CD4-positive, alpha-beta T cell treated with Interleukin-1 beta for 1 hour (primary cell): ENCODE measurements at places on chromosomes 12 and 14.

GRCh38 chr12:108635201-108635996 is 1.7 kb upstream of the SELPLG start:
- DNase-seq: peak; percentile 71

- DNase-seq: no peak
Measured at GRCh38 chr12:113762882-113763816, 203.0 kb downstream of the RBM19 start.

DNA sequence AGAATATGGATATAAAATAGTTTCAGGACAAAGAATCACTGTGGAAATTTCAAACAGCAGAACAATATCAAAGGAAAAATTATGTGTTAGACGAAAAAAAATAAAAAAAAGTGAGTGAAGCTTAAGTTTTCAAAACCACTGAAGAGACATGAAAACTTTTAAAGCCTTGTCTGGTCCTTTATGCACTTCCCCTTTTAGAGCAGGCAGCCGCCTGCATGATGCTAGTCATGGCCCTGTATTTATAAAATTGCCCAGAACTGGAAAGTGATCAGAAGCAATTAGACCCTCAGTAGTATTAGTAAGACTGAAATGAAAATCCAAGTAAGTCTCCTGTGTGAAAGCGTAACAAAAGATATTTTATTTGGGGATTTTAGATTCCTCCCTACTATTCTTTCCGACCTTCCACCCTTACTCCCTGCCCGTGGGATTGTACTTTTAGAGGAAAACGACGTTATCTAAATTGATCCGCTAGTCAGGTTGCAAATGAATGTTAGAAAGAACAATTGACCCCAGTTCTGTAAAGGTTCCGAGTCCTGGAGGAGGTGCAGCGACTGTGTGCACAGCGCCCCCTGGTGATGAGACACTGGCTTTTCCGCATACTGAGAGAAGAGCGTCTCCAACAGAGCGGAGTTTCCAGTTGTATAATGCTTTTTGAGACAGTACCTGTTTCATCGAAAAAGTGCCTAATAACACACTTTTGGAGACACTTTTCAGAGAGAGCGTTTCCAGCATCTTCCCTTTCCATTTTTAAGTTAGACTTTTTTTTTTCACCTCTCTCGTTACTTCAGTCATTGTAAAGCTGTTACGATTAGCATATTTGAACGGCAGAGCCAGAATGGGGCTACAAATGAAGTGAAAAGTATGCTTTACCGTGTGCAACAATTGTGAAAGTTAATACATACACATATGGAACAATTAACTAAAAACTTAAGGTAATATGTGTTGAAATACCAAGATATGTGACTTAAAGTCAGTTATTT is 12.4 kb downstream of the MGST1 start:
- peak; percentile 8 for DNase-seq

DNA sequence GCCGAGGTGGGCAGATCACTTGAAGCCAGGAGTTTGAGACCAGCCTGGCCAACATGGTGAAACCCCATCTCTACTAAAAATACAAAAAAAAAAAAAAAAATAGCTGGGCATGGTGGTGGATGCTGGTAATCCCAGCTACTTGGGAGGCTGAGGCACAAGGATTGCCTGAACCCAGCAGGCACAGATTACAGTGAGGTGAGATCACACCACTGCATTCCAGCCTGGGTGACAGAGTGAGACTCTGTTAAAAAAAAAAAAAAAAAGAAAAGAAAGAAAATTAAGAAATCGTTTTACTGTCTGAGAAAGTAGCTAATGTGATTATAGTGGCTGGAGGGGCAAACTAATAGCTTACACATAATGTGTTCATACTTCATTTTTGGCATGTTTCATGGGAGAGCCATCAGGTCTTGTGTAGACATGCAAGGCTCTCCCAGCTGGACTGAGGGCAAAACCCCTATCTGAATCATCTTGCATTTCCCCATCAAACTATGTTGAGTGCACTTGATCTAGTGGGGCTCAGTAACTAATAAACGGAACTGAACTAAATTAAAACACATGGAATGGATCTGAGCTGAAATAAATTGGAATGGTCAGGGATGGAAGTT is 16.2 kb downstream of the KIF21A start:
- no peak for DNase-seq

DNA sequence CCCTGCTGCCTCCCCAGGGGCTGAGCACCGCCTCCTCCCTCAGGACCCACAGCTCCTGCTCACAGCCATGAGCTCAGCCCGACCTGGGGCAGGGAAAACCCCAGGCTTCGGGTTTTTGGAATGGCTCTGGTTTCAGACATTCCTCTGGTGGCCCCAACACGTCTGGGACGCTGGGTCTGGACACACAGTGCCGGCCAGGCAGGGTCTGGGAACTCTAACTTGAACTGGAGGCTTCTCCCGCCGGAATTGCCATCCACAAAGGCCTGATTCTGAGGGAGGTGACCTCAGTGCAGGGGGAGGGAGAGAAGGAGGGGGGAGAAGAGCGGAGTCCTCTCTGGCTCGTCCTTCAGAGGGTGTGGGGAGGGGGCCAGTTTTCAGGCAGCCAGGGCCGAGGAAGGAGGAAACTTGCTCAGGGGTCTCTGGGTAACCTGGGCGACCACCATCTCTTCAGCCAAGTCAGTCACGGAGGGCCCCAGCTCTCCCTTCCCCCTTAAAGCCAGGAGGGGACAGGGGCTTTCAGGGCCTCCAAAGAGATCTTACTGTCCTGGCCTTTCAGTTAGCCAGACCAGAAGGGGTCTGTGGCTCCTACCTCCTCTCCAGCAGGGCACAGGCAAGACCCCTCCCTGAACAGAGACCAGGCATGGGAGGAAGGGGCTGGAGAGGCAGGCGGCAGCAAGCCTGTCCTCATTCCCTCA is 19.4 kb downstream of the NCKAP5L start:
- no peak for DNase-seq

DNA sequence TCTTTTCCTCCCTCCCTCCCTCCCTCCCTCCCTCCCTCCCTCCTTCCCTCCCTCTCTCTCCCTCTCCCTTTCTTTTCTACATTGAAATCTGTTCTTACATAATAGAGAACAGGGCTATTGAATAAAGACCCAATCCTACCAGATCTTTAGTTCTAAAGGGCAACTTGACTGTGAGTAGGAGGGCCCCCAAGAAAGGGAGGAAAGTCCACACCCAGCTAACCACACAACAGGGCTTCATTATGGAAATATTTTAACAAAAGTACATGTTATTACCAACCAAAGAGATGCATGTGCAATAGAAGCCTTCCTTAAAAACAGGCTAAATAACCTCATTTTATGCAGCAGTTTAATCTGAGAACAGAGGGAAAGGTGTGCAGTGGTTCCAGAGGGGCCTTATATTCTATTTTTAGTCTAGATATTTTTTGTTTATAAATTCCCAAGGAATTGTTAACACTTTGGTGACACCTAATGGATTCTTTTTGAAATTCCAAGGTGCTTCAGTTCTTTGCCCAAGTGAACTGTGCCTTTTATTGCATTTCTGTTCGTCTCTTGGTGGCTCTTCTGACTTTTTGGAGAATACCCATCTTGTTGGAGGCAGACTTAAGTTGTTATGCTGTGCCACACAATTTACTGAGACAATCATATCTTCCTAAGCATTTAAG is 63.0 kb downstream of the GNS start:
- DNase-seq: no peak

DNA sequence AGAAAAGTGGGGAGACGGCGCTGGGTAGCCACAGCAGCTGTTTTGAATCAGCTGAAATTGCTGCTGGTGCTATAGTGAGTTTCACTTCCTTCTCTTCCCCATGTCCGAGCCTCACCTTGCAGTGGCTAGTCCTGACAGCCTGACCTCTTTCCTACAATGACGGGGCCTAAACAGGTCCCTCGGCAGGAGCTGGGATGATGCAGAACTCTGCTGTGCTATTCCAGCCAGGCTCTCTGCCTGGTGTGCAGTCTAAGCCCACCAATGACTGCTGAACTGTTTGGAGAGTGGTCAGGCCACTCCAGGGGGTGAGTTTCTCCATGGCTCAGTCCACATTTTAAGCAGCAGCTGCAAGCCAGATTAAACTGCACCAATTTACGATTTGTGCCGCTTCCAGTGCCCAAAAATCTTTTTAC is 207.3 kb downstream of the TTC7B start:
- no peak for DNase-seq

- no peak for DNase-seq
Measured at GRCh38 chr12:23949348-23950209, at the start of gene SOX5. Gene SOX5 (minus strand): TSS chr12:23949670. CDS start chr12:23949601, 69 bp downstream.

- DNase-seq: no peak
Measured at GRCh38 chr12:121717041-121717699, 4.6 kb downstream of the TMEM120B start.

GRCh38 chr12:127773520-127773919 is 493.4 kb upstream of the TMEM132C start:
- DNase-seq: no peak

DNA sequence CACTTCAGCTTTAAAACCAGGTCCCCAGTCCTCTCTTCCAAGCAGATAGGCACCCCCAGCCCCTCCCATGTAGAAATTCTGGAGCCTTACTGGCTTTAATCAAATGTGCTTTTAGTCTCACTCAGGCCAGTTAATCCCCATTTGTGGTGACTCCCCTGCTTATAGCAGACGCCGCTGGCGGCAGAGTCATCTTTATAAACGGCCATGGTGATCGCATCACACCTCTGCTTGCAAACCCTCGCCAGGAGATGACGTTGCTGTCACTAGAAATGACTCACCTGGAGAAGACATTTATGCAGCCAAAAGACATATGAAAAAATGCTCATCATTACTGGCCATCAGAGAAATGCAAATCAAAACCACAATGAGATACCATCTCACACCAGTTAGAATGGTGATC is 369.3 kb downstream of the VRK1 start:
- no peak for DNase-seq

DNA sequence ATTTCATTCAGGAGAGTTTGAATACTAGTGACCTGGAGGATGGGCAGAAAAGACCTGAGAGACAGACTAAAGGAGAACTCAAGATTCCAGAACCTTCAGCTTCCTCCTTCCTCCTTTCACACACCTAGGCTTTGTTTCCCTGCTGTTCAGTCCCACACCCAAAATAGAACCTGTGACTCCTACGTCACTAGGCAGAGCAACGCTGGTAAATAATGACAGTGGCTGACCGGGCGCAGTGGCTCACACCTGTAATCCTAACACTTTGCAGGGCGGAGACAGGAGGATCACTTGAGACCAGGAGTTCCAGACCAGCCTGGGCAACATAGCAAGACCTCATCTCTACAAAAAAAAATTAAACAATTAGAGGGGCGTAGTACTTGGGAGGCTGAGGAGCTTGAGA is 166.4 kb upstream of the FKBP4 start:
- DNase-seq: no peak

GRCh38 chr12:70338531-70338930 is 27.6 kb upstream of the KCNMB4 start:
- no peak for DNase-seq

- no peak for DNase-seq
Measured at GRCh38 chr14:56413721-56414120, 165.9 kb upstream of the TMEM260 start.

DNA sequence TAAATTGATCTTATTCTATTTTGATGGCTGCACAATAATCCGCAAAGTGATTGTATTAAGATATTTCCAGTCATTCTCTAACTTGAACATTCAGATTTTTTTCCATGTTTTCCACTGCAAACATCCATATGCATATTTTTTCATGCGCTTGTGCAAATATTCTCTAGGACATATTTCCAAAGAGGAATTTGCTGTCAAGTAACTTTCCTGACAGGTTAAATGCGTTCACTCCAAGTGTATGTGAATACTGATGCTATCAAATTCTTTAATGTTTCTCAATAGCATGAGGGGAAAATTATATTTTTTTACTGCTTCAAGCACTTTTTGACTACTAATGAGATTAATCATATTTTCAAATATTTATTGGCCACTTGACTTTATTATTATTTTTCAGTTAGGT is 135.3 kb upstream of the LGR5 start:
- DNase-seq: no peak

DNA sequence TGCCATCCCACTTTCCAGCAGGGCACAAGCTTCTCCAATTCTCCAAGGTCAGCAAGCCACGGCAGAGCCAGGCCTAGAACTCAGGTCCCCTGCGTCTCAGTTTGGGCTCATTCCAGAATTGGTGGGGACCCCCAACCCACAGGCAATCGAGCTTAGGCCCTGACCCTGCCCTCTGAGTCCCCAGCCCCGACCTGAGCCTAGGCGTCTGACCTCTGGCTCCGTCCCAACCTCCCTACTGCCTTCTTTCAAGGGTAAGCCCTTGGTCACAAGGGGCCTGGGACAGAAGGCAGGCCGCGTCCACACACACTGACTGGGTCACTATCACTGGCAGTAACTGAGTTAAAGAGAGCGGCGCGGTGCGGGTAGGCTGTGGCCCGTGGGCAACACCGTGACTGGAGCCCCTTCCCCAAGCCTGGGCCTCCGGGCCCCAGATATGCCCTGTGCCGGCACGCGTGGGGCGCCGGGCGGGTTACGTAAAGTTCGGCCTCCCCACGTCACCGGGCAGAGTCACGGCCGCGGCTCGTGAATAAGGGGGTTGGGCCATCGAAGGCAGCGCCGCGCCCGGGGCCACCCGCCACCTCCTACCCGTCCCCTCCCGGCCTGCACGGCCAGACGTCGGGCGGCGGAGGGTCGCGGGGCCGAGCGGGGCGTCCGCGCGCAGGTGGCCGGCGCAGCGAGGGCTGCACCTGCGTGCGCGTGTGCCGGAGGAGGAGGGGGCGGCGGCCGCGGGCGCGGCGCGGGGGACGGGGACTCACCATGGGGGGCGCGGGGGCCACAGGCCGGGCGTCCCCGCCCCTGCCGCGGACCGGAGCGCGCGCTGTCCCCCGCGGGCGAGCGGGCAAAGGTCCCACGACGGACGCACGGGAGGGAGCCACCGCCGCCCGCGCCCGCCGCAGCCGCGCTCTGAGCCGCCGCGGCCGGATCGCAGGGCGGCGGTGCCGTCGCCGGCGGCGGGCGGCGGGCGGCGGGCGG is 516 bp downstream of the ANKRD9 start:
- DNase-seq: peak; percentile 67

DNA sequence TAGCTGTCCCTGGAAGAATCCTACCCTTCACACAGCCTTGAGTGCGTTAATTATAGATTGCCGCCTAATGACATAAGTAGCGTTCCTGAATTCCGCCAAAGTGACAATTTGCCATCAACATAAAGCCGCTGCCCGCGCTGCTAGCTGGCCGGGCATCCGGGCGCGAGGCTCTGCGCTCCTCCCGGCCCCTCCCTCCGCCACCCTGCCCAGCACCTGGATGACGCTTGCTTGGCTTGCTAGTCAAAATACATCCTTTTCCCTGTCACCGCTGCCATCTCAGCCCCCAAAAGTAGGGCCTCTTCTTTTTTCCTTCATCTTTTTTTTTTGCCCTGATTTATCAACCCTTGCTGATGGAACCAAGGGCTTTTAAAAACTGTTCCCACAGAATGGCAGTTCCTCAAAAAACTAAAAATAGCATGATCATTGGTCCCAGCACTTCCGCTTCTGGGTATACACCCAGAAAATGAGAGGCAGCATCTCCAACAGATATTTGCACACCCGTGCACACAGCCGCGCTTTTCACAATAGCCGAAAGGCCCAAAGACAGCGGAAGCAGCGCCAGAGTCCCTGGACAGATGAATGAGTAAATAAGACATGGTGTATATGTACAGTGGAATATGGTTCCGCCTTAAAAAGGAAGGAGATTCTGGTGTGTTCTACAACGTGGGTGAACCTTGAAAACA is 235.2 kb downstream of the BCL11B start:
- DNase-seq: peak; percentile 64
